HEK293T (cell line): ENCODE measurements at places on chromosomes 2 and 18.

DNA sequence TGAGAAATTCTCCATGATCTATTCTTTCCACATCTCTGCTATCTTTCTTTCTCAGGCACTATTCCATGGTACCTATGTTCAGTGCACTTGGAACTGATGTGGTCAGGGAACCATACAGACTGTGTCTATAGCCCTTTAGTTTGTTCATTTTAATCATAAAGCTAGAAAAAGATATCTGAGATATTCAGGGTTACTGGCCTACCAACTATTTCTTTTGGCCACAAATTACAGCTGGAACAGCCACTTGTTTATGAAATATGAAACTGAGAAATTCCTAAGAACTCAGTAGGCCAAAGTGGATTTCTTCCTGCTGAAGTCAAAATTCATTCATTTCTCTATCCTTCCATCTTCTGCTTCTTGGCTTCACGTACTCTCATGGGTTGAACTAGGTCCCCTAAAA lies 22.8 kb upstream of the LYPD1 start:
- DNase-seq: no peak

DNA sequence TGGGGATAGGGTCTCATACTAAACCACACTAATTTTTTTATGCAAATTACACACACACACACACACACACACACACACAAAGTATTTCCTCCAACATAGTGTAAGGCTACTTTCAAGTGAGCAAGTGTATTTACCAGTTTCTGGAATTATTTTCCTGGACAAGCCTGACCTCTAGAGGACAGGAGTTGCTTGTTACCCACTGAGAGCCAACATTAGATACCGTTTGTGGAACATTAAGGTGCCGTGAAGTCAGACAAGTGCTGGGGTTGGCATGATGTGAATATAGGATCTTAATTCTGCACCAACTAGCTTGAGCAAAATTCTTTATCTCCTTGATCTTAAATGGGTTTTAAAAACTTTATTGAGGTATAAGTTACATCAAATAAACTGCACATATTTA lies 39.3 kb upstream of the SERPINB2 start:
- peak; percentile 19 for DNase-seq

GRCh38 chr2:38077431-38077769 lies 1.4 kb upstream of the CYP1B1 start:
- no peak for DNase-seq

- no peak for DNase-seq
Observed at GRCh38 chr18:8826971-8827370, 121.6 kb downstream of the MTCL1 start.

DNA sequence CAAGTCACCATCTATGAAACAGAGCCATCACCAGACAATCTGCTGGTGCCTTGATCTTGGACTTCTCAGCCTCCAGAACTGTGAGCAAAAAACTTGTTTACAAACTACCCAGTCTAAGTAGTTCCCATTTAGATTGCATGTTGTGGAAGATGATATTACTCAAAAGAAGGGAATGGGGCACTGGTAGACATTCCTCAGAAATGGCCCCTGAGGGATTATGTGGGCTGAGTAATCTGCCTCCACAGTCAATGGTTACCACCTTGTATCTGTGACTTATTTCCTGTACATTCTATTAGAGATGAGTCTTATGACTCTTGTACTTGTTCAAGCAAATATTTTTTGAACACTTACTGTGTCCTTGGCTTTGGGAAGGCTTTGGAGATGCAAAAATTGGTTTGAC lies 160.4 kb downstream of the NUP35 start:
- DNase-seq: no peak

DNA sequence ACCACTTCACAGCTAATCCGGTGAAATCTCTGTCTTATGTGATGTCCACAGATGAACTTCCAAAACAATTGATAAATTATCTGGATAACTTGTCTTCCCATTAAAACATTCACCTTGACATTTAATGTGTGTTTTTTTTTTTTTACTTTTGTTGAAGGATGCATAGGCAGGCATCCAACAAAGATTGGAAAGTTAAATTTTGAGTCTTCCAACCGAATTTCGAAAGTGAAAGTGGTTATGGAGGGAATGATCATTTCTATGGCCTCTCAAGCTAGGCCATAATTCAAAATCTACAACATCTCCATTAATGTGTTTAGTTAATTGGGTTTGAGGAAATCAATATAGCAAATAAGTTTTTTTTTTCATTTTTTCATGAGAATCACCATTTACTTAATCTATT lies 1495.5 kb upstream of the ACVR2A start:
- DNase-seq: no peak

GRCh38 chr2:190452433-190452832 lies 44.3 kb downstream of the MFSD6 start:
- DNase-seq: no peak

DNA sequence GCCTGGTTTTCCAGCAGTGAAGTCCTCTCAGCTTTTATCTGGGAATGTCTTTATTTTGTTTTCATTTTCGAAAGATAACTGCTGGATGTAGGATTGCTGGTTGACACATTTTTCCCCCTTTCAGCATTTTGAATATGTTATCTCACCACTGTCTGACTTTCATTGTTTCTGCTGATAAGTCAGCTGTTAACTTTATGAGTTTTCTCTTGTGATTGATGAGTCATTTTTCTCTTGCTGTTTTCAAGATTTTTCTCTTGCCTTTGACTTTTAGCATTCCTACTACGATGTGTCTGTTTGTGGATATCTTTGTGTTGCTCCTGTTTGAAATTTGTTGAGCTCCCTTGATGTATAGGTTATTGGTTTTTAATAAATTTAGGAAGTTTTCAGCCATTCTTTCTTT lies 85.5 kb downstream of the AGPS start:
- no peak for DNase-seq

GRCh38 chr2:241929551-241930490 lies 60.3 kb downstream of the RTP5 start:
- no peak for DNase-seq

- DNase-seq: no peak
Observed at GRCh38 chr2:200869014-200869413, 4.6 kb upstream of the CLK1 start.

DNA sequence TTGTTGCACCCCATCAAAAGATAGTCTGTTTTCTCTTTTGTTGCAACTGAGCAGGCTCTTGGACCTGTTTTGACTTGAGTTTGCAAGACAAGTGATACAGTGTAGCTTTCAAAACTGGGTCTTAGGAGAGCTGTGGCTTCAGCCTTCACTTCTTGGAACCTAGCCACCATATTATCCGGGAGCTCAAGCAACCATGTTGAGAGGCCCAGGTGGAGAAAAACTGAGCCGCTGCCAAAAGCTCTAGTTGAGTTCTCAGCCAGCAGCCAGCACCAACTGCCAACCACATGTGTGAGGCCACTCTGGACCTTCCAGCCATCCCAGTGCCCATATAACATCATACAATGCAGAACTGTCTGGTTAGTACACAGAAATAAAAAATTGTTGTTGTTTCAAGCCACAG lies 5.4 kb downstream of the CACNB4 start:
- DNase-seq: no peak

DNA sequence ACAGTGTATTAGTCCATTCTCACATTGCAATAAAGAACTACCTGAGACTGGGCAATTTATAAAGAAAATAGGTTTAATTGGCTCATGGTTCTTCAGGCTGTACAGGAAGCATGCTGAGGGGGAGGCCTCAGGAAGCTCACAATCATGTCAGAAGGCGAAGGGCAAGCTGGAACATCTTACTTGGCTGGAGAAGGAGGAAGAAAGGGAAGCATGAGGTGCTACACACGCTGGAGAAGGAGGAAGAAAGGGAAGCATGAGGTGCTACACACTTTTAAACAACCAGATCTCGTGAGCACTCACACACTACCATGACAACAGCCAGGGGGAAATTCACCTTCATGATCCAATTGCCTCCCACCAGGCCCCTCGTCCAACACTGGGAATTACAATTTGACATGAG lies 95.3 kb upstream of the FAM110C start:
- DNase-seq: no peak

- DNase-seq: no peak
Observed at GRCh38 chr2:139201516-139201915, 421.3 kb upstream of the NXPH2 start.

DNA sequence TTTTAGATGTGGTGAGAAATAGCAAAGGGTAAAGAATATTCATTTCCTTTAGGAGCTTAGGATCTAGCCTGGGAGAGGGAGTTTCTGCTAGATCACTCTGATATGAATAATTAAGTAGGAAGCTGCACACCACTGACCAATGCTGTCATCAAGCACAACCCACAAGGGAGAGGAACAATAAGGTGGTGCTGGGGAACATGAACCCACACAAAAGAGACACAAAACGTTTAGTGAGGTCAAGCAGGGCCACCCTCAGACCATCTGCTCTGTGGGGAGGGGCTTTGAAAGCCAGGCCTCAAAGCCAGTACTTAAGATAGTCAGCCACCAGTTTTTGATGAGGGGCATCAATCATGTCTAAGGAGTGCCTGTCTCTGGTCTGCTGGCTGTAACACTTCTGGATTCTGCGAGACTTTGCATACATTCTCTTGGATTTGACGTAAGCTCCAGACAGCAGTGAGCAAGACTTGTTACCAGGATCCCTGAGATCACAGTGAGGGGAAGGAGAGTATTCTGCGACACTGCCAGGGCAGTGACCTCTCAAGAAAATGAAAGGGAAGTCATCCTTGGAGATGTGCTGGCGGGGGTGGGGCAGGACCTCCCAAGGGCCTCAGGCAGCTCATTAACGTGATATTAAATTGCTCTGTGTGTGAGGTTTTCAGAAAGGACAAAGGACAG lies 127.0 kb downstream of the CCBE1 start:
- no peak for DNase-seq

- no peak for DNase-seq
Observed at GRCh38 chr2:20643826-20644225, 7.1 kb downstream of the HS1BP3 start.

- DNase-seq: no peak
Observed at GRCh38 chr2:85684806-85685205, 9.4 kb upstream of the GNLY start.
